ENCODE measurements at places on chromosomes 13 and 19.

DNA sequence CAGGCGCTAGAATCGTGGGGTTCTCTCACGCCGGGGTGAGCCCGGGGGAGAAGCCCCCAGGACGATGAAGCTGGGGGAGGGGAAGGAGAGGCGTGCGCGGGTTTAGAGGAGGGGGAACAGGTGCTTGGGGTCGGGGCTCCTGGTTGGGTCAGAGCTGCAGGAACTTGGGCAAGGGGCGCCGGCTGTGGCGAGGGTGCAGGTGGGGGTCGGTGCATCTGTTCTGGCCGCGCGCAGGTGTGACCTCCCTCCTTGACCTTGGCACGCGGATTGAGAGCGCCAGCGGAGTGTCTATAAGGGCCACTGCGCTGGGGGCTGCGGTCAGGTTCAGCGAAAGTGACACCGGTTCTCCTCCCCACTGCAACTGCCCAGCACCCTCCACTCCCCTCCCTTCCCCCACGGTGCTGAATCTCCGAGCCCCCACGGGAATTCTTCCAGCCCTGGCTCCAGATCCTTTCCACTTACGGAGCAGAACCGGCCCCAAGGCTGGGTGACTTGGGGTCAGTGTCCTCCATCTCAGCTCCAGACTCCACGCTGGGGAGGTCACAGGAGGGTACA is 618 bp downstream of the TMEM38A start:
- DNase-seq, result no peak

- no peak for DNase-seq
Measured at GRCh38 chr13:20778311-20778710, 4.5 kb upstream of the EEF1AKMT1 start.

GRCh38 chr19:48556163-48556562 is 4.2 kb downstream of the SULT2B1 start:
- DNase-seq, result no peak

DNA sequence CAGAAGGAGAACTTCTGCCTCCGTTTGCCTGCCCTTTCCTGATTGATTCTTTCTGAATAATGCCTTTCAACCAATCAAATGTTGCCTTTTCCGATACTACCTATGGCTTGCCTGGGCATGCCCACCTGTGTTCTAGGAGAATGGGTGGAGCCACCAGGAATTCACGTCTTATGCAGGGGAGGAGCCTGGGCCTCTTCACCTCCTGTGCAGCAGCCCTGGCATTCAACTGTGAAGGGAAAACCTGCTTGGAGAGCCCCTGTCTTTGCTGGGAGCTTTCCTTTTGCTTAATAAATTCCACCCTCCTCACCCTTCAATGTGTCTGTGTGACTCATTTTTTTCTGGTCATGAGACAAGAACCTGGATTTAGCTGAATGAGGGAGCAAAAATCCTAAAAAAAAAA is 730.7 kb downstream of the UQCRFS1 start:
- DNase-seq, result no peak

Measured in esophagus squamous epithelium (tissue), 5 donors.